ENCODE measurements at places on chromosomes 12 and 14.

GRCh38 chr12:52865090-52865944 is 16.5 kb upstream of the KRT78 start:
- DNase-seq = peak; percentile 85

- DNase-seq = no peak
Measured at GRCh38 chr14:102666635-102667034, 74.2 kb downstream of the RCOR1 start.

DNA sequence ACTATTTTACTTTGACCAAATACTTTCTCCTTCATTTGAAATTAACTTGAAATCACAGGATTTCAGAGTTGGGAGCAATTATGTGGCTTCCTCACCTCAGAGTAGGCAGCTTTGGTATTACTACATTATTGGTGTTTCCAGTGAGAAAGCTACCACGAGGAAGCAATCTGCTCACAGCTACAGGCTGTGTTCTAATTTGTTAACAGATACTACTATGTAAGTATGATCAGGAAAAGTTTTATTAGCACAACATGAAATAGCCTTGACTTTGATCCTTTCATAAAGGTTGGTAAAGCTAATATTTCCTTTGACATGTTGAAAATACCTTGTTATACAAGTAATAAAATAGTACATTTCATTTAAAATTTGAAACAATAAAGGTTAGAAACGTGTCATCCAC is 30.6 kb downstream of the TAOK3 start:
- DNase-seq = no peak

GRCh38 chr12:126038434-126038833 is 973.2 kb downstream of the AACS start:
- DNase-seq = no peak

GRCh38 chr14:75493592-75494087 is 28.6 kb upstream of the BATF start:
- DNase-seq = no peak

DNA sequence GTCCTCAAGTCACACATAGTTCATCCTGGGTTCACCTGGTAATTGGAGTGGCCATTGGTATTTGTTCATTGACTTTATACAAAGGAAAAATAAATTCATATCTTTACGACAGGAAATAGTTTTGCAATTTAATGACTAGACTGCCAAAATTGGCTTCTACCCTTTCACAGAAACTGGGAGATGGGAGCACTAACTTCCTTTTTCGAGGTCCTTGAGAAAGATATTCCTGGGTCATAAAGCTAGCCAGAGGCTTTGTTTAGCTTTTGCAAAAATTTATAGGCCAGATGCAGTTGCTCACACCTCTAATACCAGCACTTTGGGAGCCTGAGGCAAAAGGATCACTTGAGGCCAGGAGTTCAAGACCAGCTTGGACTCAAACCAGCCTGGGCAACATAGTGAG is 10.2 kb upstream of the OR11G2 start:
- no peak for DNase-seq

DNA sequence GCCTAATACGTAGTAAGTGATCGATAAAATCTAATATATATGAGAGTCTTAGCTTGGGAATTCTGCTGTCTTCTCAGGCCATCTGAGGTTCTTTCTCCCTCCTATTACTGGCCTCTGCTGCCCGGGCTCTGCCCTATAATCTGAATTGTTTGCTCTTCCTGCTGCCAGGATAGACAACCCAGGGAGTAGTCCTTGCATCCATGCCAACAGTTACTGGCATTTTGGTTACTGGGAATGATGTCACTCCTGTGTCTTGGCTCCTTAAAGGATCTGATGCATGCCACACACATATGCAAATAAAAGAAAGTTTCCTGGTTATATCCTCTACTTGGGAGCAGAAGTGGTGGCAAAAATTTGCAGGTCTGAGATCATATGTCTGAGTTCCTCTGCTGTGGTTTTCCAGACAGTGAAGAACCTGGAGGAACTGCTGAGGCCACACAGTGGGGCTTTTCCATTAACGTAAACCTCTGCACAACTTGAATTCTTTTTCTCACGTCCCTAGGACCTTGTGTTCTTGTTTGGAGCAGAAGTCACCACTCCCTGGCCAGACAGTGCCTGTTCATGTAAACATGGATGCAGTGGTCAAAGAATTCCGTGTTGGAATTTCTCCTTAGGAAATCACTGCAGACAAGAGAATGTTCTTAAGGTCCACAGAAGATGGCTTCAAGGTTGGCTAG is 320.6 kb upstream of the TBX3 start:
- DNase-seq = no peak

DNA sequence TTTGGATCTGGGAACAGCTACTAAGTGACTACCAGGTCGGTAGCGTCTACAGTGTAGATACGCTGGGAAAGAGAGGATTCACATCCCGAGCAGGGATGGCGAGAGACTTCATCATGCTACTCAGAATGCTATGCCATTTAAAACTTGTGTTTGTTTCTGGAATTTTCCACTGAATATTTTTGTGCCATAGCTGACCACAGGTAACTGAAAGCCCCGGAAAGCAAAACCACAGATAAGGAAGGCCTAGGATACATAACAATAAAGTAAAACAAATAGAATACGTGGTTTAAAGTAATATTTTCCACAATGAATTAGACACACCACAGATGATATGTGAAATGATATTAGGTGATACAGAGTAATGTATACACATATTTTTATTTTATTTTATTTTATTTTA is 7.9 kb upstream of the HCAR1 start:
- DNase-seq = no peak

DNA sequence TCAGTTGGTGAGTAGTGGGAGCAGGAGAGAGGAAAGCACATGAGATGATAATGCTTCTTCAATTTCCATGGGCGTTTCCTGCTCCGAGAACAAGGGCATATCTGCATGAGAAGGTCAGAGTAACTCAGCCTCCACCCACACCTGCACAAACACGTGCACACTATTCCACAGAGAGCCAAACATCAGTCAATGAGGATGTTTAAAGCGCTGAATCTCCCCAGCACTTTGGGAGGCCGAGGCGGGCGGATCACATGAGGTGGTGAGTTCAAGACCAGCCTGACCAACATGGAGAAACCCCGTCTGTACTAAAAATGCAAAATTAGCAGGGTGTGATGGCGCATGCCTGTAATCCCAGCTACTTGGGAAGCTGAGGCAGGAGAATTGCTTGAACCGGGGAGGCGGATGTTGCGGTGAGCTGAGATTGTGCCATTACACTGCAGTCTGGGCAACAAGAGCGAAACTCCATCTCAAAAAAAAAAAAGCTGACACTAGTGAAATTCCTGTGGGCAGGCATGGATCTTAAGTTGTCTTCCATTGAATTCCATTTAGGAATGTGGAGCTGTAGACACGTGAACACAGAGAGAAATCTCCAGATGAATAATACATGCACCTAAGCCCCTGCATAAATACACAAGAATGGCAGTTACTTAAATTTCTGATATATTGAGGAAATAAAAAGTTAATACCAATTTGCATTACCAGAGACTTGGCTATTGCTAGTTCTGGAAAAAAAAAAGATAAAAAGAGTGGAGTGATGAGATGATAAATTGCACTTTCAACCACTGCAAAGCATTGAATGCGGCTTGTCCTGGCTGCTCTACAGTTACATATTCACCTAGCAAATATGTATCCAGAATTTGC is 1097.4 kb upstream of the TMEM132C start:
- DNase-seq = no peak

DNA sequence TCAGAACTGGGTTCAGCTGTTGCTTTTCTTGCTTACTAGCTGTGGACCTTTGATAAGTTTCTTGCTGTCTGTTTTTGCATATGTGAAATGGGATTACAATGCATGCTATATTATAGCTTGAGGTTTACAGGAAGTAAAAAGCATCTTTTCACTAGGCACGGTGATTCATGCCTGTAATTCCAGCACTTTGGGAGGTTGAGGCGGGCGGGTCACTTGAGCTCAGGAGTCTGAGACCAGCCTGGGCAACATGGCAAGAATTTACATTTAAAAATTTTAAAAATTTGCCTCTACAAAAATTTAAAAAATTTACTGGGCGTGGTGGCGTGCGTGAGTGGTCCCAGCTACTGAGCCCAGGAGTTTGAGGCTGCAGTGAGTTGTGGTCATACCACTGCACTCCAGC is 42.0 kb downstream of the CALM1 start:
- no peak for DNase-seq

DNA sequence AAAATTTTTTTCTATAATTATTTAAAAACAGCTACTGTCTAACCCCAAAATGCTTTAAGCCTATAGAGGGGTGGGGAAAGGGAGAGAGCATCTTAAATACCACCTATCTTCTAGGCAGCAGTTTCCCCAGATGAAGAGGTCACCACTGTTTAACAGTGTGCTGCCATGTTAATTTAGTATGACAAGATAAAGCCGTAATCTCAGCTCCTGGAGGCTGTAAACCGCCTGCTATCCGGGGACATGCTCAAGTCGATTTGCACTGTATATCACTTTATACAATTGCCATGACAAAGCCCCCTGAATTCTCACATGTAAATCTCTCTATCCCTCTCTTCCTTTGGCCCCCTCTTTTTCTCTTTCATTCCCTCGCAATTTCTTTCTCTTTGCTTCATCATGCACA is 68.5 kb downstream of the SOX5 start:
- no peak for DNase-seq

GRCh38 chr12:114473018-114473417 is 67.1 kb upstream of the TBX5 start:
- no peak for DNase-seq

DNA sequence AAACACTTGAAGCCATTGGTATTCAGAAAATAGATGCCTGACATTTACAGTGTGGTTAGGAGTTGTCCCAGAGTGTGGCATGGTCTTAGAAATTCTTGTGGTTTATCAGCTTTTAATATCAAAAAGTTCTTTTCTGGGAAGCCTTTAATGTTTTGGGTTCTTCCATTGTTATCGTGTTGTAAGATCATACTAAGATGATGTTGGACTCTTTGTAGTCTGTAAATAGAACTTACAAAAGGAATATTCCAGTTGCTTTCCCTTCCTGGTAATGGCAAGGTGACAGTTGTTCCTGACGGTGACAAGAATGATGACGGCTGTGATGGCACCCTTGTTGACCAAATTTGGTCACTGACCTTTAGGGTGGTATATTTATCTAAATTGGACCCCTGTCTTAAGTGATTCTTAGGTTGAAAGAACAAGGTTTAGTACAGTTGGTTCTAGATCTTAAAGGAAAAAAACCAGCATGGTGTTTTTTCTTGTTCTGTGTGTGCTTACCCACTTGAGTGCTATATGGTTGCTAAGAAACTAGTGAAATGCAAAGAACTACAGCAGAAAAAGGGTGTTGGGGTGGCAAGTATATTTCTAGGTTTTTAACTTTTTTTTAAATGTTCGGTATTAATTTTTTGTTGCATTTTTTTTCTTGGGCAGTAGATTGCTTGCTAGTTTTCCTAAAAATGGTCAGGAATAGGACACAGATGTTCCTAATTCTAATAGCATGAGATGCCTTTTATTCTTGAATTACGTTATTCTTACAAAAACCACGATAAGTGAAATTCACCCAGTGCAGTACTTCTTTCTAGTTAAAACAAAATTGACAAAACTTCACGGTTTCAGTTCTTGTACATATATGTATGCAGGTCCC is 2.1 kb downstream of the ATP2A2 start:
- no peak for DNase-seq

- DNase-seq = no peak
Measured at GRCh38 chr12:59844750-59845149, 248.9 kb downstream of the SLC16A7 start.

GRCh38 chr12:50590869-50591268 is 86.1 kb downstream of the DIP2B start:
- DNase-seq = no peak

- DNase-seq = no peak
Measured at GRCh38 chr12:124809878-124810277, 53.8 kb downstream of the SCARB1 start.

- DNase-seq = no peak
Measured at GRCh38 chr12:124026755-124027745, 54.0 kb downstream of the ZNF664 start.

DNA sequence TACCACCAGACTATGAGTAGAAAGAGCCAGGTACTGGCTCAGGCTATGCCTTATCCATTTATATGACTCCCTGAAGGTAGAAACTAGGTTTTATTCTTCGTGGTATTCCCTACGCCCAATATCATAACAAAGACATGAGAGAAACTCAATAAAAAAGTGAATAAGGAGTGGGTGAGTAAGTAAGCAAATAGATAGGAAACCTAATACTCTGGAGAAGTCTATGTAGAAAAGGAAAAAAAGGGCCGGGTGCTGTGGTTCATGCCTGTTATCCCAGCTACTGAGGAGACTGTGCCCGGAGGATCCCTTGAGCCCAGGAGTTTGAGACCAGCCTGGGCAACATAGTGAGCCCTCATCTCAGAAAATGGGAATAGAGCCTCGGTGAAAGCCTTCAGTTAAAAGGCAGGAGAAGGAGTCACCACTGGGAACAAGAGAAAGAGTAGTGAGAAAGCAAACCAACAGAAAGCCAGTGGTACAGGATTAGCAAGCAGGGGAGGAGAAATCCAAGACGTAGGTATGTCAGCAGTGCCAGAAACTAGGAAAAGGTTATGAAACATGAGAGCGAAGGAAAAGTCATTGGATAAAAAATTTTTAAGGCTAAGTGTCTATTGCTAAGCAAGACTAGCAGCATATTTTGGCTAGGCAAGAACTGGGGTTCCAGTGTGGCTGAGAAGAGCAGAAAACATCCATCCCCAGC is 6.0 kb upstream of the OR6J1 start:
- DNase-seq = no peak

- no peak for DNase-seq
Measured at GRCh38 chr12:28331130-28331529, 140.9 kb downstream of the CCDC91 start.

DNA sequence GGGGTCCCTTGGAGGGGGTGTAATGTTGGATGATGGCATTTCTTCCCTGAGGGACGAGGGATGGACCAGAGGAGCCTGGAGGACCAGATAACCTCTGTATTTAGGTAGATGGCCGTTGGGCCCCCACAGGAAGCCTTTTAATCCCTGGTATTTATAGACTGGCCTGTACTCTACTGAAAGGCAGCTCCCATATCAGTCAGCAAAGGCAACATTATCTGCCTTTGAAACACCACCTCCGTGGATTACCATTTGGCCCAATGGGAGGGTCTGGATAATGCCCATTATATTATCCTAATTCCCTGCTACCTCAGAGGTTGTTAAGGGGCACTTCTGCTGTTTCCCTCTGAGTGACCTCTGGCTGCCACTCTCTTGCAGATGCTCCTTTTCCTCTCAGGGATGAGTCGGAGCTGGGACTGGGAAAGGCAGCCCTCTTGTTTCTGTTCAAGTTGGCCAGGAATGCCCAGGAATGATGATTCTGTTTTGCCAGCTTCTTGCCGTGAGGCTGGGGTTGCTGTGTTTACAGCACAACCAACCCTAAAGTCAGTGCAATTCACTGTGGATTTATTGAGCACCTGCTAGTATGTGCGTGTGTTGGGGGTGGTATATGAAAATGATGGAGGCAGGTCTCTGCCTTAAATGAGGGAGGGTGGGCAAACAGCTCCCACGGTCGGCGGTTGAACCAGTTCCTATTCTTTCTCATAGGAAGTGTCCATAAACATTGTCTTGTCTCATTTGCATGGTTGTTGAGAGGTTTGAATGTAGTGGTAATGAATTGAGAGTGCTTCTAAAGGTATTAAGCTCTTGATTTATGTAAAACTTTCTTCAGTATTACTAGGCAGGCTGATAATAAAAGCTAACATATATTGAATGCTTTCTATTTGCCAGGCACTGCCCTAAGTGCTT is 18.1 kb downstream of the SUSD6 start:
- DNase-seq = no peak

All from HEK293T (cell line).